ENCODE measurements at places on chromosomes 2 and 18.

GRCh38 chr2:179981085-179981484, 26.0 kb downstream of the CWC22 start:
- no peak for DNase-seq

DNA sequence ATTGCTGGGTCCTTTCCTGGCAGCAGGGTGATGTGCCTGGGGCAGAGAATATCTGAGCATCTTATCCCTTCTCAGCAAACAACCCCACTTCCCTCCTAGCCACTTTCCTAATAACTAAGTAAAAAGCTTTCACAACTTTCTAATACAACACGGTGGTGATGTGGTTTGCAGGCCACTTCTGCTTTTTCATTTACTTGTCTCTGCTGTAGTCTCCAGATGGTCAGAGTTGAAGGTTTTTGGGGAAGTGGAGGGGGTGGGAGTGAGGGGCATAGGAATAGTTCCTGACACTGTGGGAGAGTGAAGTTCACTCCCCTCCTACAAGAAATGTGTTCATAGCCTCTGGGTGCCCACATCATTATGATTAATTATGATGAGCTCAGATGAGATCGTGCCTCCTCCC, 11.6 kb downstream of the OXER1 start:
- no peak for DNase-seq

- no peak for DNase-seq
Measured at GRCh38 chr2:7363906-7364305, 446.7 kb downstream of the RNF144A start.

DNA sequence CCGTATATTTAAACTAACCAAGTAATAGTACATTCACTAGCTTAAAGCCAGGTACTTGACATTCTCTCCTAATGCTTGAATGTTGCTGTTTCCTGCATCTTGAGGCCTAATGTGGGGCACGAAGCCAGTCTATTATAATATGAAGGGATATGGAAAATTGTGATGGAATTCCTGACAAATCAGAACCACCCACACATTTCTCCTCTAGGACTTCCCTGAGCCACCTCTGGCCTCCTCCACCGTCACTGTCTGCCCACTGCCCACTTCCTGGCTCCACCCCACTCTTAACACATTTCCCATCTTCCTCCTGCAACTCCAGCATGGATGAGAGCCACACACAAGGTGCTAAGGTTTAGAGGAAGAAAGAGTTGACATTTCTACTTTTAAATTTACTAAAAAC, 19.0 kb upstream of the INO80C start:
- no peak for DNase-seq

DNA sequence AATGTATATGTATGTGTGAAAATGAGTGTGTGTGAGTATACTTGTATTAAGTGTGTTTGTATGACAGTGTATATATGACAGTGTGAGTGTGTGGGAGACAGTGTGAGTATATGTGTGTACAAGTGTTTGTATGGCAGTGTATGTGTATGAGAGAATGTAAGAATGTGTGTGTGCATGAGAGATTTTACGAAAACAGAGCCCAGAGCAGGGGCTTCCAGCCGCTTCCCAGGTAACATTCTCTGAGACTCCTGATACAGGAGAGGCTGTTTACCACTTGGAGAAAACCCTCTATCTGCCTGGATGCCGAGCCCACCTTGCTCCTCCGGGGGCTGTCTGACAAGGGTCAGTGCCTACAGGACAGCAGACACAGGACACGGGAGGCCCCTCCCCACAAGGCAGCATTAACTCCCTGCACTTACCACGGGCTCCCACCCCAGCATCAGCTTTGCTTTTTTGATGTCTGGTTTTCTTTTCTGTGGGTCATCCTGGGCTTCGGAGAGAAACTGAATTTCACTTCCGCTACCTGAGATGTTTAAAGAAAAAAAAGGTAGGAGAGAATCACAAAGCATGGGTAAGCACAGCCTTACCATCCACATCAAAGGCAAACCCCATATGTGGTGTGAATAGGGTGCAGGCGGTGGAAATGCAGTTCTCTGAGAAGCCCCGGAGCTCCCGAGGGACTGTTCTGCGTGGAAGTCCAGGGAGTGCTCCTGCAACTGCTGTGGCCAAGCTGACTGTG, 97.6 kb downstream of the UXS1 start:
- DNase-seq, result no peak

DNA sequence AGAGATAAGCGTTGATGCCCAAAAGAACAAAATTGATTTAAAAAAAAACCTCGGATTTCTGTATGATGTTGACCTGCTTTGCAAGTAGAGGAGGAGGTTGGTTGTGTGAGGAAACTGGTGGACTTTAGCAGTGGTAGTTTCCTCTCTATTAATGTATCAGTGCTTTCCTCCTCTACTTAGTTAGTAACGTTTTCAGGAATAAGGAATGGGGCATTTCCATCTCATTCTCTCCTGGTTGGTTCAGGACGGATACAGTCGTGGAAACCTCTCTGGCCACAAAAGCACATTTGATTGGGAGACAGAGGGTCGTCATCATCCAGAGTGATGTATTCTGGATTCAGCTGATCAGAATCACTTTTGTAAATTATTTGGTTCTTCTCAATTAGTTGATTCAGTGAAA, 1.5 kb downstream of the FHOD3 start:
- no peak for DNase-seq

DNA sequence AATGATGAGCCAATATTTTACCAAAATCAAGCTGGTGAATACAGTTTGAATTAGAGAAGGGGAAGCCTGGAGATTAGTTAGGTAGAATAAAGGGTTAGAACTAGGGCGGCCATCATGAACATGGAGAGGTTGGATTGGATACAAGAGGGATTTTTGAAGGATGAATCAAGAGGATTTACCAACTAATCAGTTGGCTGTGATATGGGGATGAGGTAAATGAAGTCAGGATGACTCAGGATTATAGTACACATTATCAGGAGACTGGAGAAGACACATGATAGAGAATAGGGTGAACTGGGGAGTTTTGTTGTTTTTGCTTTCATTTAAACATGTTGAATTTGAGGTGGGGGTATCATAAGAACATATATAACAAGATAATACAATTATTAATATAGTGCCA, 73.8 kb upstream of the PROKR1 start:
- no peak for DNase-seq

- no peak for DNase-seq
Measured at GRCh38 chr2:126408671-126409070, 247.3 kb upstream of the GYPC start.

DNA sequence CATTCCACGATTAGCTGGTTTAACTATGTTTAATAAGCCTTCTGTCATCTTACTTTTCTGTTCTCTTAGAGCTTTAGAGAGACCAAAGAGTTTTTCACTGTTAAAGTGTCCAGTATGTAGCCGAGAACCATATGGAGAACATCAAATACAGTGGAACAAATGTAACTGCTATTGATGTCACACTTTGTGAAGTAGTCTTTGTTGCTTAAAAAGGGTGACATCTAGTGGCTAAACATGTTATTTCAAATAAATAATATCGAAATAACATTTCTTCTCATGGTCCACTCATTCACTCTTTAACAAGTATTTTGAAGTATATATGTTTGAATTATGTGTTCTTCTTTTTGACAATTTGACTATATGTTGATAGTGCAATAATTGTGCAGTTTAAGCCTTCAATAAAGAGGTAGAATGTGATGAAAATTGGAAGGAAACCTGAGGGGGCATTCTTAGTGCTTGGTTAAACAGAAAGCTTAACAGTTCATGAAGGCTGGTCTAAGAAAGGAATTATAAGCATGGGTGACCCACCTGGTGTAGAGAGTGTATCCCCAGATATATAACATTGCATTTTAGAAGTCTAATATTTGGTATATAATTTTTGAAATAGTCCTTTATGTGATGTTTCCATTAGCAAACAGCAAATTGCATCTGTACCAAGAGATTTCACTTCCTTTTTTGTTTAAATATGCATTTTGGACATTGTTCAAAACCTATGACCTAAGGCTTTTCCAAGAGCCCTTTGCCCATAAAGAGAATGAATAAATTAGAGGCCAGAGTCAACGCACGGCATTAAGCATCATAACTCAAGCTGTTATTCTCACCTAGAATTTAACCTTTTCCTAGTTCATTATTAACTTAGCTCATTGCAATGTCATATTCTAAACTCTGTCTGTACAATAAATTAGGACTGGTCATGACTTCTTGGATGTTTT, 112.1 kb downstream of the KYNU start:
- DNase-seq, result no peak
